ENCODE measurements at places on chromosomes 12 and 14. TPM values are rescaled to one million over a fixed set of nuclear protein-coding genes. Genes with fewer than 3 reads are reported as not detected.

Gene PTPRR
- total RNA-seq = 0.19 TPM

Gene SIX6
- not detected for total RNA-seq

Gene AICDA
- total RNA-seq = not detected

Gene KRT78
- not detected for total RNA-seq

Gene MANSC1
- 0.26 TPM for total RNA-seq

Gene ABHD12B
- not detected for total RNA-seq

Gene PSEN1
- 29.9 TPM for total RNA-seq

Gene POTEG
- not detected for total RNA-seq

Gene CLEC6A
- not detected for total RNA-seq

Gene CCDC197
- not detected for total RNA-seq

Gene USP44
- total RNA-seq = not detected

Gene LRRC10
- not detected for total RNA-seq

Gene OR6C2
- total RNA-seq = not detected

Gene NTF3
- total RNA-seq = 0.29 TPM

Gene GDF3
- total RNA-seq = not detected

Gene ADCY4
- not detected for total RNA-seq

Gene ZBTB39
- 4.9 TPM for total RNA-seq

Gene LTBP2
- 211 TPM for total RNA-seq

Gene ASCL1
- total RNA-seq = not detected
